ENCODE measurements at places on chromosomes 4 and X.

DNA sequence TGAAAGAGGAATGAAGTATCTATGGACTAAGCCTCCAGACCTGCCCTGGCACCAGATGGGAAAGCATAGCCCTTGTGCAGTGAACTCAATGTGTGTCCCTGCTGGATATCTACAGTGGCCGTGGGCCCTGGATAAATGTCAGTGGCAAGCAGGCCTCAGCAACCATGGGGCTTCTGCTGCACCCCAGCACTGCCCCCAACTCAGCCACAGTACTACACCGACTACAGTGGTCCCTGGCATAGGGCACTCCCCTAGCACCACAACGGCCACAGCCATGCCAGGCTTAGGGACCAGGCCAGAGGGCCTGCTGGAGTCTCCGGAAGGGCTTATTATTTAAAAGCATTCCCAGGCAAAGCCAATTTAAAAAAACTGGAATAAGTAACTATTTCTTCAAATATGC lies 459.1 kb downstream of the SH2D1A start:
- DNase-seq: no peak

DNA sequence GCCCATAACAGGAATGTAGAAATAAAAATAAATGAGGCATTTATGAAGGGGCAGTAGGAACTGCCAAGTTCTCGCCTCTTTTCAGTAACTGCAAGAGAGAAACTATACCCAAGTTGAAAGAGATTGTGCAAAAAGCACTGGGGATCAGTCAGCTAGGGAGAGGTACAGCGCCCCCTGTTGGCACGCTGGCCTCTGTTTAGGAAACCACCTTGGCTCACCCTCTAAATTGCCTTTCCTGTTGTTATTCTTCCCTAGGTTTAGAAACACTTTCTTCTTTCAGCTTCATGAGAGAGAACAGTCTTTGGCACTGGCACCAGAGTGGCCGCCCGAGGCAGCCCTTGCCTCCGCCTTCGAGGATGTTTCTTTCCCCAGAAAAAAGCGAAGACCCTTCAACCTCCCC lies 348.5 kb downstream of the MID1IP1 start:
- DNase-seq: no peak

GRCh38 chrX:27555514-27555913 lies 34.6 kb upstream of the DCAF8L2 start:
- DNase-seq: no peak

- DNase-seq: no peak
These were observed 126.6 kb downstream of the SLC39A8 start for GRCh38 chr4:102218656-102219055.

DNA sequence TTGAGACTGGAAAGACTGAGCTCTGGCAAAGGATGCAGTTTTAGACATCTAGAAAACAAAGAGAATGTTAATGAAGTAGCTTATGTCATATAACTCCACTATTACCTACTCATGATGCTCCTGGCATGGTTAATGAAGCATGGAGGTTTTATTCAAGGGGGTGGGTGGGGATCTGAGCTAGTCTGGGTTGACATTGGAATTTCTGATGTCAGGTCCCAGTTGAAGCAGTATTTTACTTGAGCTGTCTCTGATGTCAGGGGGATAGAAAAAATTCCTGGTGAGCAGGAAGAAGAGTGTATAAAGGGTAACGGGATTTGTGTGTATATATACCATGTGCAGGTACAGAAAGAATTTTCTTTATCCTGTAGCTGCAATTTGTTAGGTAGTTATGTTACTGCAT lies 102.0 kb downstream of the ELOVL6 start:
- DNase-seq: peak; percentile 48

GRCh38 chr4:95729596-95729995 lies 110.3 kb upstream of the PDHA2 start:
- no peak for DNase-seq

DNA sequence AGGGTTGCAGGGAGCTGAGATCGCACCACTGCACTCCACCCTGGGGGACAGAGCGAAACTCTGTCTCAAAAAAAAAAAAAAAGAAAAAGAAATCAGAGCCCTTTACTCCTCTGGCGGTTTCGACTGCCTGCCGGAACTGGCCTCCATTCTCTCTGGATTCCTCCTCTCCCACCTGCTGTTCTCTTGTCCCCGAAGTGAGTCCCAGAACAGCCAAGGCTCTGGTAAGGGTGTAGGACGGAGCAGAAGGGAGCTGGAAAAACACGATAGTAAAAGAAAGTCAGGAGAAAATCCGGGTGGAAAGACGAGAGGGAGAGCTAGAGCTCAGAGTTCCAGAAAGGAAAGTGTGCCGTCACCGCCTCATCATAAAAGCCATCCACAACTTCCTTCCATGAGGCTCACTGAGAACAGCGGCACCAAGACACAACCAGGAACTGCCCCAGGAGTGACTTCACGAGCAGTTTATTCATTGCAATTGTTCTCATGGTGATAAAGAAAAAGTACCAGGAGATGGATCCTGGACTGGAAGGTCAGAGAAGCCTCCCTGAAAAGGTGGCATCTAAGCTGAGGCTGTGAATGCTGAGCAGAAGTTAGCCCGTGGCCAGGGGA lies 12.3 kb downstream of the TLR3 start:
- DNase-seq: no peak

- no peak for DNase-seq
These were observed 1.4 kb upstream of the MAGED1 start for GRCh38 chrX:51891821-51892551.

GRCh38 chr4:51963841-51964517 lies 56.2 kb downstream of the LRRC66 start:
- no peak for DNase-seq

- no peak for DNase-seq
These were observed 269.9 kb upstream of the NRK start for GRCh38 chrX:105552395-105552794.

GRCh38 chr4:43089730-43090129 lies 197.2 kb downstream of the GRXCR1 start:
- peak; percentile 9 for DNase-seq

- no peak for DNase-seq
These were observed 233.6 kb downstream of the PCDH7 start for GRCh38 chr4:30953799-30954198.

- DNase-seq: no peak
These were observed 67.9 kb upstream of the STK26 start for GRCh38 chrX:131955099-131955777.

- DNase-seq: no peak
These were observed 67.7 kb upstream of the SPANXN2 start for GRCh38 chrX:143788265-143788664.

GRCh38 chr4:31741326-31741725 lies 1021.2 kb downstream of the PCDH7 start:
- DNase-seq: no peak

- no peak for DNase-seq
These were observed at the start of gene PTCHD1 for GRCh38 chrX:23334848-23335599. Gene PTCHD1, plus strand, starts transcription at chrX:23334849. Its CDS starts 27 bp downstream, at chrX:23334876.

DNA sequence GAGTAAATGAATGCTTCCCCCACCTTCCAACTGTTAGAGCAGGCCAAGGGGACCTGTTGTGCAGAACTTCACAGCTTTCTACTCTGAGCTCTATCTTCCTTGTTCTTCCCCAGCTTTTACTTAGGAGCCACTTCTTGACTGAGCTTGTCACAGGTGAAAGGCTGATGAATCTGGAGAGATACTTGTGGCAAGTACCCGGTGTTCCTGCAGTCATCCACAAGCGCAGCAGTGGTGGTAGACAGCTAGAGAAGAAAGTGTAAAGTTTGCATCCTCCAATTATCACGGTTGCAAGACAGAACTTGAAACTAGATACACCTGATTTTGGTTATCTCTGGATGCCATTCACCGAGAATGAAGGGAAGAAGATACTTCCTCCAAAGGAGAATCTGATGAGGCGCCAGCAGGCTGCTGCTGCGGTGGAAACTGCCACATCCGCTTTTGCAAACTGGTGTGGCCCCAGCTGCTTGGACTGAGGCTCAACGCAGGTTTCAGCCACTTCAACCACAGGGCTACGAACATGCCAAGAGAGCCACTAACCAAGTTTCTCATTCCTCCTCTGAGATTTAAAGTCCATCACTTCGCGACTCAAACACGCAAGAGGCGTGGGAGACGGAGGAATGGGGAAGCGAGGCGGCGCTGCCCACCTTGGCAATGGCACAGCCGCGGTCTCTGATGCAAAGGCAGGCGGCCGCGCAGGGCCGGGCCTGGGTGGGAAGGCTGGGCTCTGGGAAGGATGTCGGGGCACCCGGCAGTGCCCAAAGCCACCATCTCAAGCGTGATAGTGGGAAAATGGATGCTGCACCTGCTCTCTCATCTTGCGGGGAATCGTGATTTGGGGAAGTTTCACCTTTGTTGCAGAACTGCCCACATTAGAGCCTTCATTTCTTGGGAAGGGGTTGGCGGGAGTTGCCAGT lies 1.3 kb upstream of the FHIP1A start:
- DNase-seq: no peak

GRCh38 chr4:174260099-174260498 lies 23.4 kb downstream of the FBXO8 start:
- DNase-seq: peak; percentile 53

DNA sequence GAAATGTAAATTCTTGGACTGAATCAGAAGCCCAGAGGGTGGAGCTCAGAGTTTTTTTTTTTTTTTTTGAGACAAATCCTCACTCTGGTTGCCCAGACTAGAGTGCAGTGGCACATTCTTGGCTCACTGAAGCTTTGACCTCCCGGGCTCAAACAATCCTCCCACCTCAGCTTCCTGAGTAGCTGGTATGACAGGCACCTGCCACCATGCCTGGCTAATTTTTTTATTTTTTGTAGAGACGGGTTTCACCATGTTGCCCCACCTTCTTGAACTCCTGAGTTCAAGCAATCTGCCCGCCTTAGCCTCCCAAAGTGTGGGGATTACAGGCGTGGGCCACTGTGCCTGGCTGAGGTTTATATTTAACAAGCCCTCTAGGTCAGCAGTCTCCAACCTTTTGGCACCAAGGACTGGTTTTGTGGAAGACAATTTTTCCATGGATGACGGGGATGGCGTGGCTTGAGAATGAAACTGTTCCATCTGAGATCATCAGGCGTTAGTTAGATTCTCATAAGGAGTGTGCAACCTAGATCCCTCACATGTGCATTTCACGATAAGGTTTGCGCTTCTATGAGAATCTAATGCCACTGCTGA lies 76.7 kb downstream of the FHIP1A start:
- DNase-seq: no peak

- DNase-seq: peak; percentile 85
These were observed 116.5 kb downstream of the MAML3 start for GRCh38 chr4:140037353-140038030.

DNA sequence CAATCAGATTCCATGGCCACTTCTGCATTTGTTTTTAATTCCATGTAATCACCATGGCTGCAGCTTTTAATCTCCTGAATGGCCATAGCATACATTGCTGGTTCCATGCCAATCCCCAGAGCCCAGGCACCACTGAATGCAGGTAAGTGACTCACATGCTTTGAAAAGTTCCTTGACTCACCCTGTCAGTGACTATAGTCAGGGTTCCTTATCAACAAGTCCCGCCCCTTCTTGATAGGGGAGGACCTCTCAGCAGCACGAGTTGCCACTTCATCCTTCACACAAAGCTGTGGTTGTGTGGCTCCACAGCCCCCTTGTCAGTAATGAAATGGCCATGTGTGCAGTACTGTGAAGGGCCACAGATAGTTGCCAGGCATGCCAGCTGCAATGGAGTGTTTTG lies 516.6 kb downstream of the PPARGC1A start:
- DNase-seq: peak; percentile 77
